ENCODE measurements at places on chromosomes 7 and 10.

DNA sequence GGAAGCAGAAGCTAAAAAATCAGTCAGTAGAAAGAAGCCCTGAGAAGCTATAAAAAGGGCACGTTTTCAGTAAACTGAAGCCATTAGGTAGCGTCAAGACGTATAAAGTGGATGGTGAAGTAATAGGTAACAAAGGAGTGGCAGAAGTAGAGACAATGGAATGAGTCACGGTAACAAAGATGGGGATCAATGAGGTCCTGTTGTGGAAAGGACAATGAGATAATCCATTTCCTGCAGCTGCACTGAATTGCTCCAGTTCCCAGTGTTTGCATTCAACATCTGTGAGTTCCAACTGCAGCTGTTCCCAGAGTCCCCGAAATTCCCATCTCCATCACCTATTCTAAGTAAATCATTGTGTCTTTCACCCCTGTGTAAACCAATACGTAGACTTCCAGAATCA, 4.8 kb upstream of the HYCC1 start:
- no peak overlapping the region for H3K27ac ChIP-seq
- no peak for DNase-seq
- peaks cover 18% of the 10 kb centered on the region for H3K4me1 ChIP-seq
- no peaks in the 10 kb centered on the region for H3K27me3 ChIP-seq
- no peaks in the 10 kb centered on the region for H3K36me3 ChIP-seq
- no peak overlapping the region for H3K4me3 ChIP-seq

DNA sequence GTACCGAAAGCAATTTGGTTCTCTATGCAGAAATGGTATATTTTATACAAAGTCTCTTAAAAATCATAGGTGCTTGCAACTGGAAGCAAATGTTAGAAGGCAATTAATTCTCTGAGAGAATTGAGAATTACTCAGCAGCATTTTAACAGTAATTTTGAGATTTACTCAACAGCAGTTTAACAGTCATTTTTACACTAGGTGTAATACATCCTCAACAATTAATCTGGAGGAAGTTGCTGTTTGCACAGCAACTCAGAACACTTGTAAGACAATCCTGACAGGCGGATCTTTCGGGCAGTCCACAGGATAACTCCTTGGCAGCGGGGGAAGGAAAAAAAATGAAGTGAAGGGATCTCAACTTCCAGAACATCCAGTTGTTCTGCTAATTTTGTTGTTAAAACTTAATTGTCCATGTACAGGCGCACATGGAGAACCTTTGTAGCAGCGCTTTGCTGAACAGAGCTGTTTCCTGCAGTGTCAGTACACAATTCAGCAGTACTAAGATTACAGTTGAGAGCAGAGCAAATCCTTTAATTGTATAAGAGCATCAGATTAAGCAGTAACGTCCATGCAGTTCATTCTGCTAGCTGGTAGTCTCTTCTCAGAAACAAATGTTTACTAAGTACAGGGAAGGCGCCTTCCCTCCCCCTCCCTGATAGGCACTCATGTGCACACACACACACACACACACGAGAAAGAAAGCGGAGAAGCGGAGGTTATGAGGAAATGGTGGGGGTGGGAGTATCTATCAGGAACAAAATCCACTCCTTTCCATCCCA, 43.8 kb downstream of the ENO4 start:
- no peak overlapping the region for H3K27ac ChIP-seq
- no peak overlapping the region for H3K4me3 ChIP-seq
- H3K27me3 ChIP-seq = peaks cover 6% of the 10 kb centered on the region
- H3K36me3 ChIP-seq = no peaks in the 10 kb centered on the region
- DNase-seq = no peak

DNA sequence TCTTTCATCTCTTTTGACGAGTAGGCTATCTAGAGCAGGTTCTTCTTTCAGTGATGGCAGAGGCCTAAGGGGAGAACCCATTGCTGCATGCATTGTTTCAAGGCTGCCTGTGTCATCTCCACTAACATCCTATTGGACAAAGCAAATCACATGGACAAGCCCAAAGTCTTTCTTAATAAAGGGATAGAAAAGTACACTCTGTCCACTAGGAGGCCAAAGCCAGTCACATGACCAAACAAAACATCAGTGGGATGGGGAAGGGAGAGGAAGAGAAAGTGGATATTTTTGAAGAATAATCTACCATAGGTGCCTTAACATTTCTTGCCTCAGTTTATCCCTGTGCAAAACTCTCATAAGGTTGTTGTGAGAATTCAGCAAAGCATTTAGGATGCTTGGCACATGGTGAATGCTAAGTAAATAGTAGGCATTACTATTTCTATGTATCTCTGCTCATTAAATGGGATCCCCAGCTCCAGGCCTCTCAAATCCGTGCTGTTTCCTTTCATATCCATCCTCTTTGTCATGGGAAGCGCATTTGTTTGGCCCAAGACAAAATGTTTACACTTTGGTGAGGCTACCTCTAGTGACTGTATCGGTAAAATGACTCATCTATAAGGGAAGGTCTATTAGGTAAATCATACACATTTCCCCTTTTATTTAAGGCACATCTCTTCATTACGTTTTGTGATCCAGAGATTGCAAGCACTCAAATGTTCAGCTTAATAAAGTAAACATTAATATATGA, 16.7 kb upstream of the CADPS2 start:
- DNase-seq = no peak
- H3K4me1 ChIP-seq = no peaks in the 10 kb centered on the region
- H3K27me3 ChIP-seq = no peaks in the 10 kb centered on the region
- H3K36me3 ChIP-seq = no peaks in the 10 kb centered on the region
- H3K27ac ChIP-seq = no peak overlapping the region

DNA sequence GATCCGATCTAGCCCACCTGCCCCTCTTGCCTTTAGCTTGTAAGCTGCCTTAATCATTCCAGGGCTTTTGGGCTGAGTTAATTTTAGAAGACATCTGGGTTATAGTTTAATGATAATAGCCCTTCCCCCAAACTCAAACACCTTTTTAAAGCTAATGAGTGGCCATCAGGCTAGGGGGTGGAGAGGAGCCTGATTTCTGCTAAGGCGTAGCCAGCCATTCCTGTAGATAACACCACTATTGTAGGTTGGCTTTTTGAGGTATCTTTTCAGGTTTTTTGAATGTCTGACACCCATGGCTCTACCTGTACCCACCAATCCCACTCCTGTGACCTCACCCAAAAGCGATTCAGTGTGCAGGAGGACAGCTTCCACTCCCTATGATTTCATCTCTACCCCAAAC, 7.6 kb upstream of the SYPL1 start:
- no peak overlapping the region for H3K4me3 ChIP-seq
- H3K27ac ChIP-seq = no peak overlapping the region
- H3K4me1 ChIP-seq = peaks cover 4% of the 10 kb centered on the region
- H3K36me3 ChIP-seq = no peaks in the 10 kb centered on the region
- H3K27me3 ChIP-seq = no peaks in the 10 kb centered on the region
- DNase-seq = no peak

DNA sequence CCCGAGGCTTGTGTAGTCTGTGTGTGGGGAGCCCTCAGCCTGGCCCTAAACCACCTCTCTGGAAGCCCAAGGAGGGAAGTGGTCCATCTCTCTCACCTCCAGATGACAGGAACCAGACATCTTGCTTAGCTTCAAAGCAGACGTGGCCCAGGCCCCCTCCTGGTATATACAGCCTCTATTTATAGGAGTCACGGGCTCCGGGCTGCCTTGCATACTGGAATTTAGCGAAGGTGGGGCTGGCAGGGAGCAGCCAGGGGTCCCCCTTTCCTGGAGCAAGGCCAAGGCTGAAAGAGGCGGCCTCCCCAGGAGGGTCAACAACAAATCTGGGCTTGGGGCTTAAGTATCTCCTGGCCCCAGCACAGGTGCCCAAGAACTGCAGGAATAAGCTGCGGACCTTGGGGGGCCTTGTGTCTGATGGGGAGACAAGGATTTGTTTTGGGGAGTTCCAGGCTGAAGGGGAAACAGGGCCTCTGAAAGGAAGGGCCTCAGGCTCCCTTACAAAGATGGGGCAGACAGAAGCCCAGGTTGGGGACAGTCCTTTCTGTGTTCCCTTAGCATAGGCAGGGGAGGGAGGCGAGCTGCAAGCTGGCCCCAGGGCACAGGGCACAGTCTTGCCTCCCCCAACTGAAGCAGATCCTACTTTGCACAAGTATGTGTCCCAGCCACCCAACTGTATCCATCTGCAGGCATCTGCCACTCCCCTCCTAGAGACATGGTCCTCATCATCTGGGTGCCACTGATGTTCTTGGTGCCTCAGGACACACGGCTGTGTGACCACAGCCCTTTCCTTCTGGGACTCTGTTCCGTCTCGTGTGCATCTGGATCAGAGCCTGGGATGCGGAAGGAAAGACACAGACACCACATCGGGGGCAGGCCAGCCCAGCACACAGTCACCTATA, 11.9 kb downstream of the ZCCHC24 start:
- no peaks in the 10 kb centered on the region for H3K36me3 ChIP-seq
- H3K4me3 ChIP-seq = no peak overlapping the region
- no peak for DNase-seq
- H3K27me3 ChIP-seq = no peaks in the 10 kb centered on the region
- H3K27ac ChIP-seq = no peak overlapping the region

DNA sequence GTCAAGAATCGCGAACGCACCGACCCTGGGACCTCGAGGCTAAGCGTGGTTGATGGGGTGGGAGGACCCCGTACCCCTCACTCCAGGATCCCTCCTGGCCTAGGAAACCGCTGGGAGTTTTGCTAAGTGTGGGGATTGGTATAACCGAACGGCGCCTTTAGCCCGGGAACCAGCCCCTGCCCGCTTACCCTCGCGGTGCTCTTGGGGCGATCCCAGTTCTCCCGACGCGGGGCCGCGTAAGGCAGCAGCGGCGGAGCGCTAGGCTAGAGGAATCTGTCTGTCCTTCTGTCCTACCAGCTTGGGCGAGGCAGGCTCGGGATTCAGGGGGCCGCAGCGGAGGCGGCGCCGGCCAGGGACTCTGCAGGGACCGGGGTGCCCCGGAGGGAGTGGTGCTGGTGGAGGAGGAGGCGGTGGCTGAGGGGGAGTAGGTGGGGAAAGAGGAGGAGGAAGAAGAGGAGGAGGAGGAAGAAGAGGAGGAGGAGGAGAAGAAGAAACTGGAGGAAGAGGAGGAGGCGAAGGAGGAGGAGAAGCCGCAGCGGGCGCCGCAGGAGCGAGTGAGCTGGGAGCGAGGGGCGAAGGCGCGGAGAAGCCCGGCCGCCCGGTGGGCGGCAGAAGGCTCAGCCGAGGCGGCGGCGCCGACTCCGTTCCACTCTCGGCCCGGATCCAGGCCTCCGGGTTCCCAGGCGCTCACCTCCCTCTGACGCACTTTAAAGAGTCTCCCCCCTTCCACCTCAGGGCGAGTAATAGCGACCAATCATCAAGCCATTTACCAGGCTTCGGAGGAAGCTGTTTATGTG, 439 bp upstream of the EMX2 start:
- no peak for DNase-seq
- no peak overlapping the region for H3K4me3 ChIP-seq
- no peak overlapping the region for H3K27ac ChIP-seq
- peaks cover 24% of the 10 kb centered on the region for H3K27me3 ChIP-seq

GRCh38 chr10:28986856-28987255, 302.0 kb upstream of the LYZL1 start:
- no peak for DNase-seq
- H3K4me3 ChIP-seq = no peak overlapping the region
- H3K27ac ChIP-seq = no peak overlapping the region
- no peaks in the 10 kb centered on the region for H3K27me3 ChIP-seq
- H3K36me3 ChIP-seq = no peaks in the 10 kb centered on the region

GRCh38 chr10:131418681-131419080, 107.2 kb upstream of the TCERG1L start:
- no peak for DNase-seq
- no peaks in the 10 kb centered on the region for H3K36me3 ChIP-seq
- H3K4me3 ChIP-seq = no peak overlapping the region
- no peaks in the 10 kb centered on the region for H3K4me1 ChIP-seq
- H3K27ac ChIP-seq = no peak overlapping the region

DNA sequence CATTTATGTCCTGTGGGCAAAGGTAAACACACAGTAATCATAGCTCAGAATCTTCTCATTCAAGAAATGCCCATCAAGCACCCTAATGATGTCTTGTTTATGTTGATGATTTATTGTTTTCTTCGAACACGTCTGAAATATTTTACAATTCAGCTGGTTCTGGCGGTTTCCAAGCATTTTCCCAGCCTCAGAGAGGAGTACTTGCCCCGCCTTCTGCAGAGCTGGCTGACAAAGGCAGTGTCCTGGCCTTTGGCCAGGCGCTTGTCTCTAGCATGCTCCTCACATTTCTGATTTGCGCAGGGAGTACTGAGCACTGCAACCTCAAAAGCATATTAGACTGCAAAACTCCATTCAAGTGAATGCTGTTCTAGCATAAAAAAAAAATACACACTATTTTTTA, 314.2 kb upstream of the GNAI1 start:
- no peaks in the 10 kb centered on the region for H3K36me3 ChIP-seq
- H3K27ac ChIP-seq = no peak overlapping the region
- H3K27me3 ChIP-seq = no peaks in the 10 kb centered on the region
- no peaks in the 10 kb centered on the region for H3K4me1 ChIP-seq
- no peak overlapping the region for H3K4me3 ChIP-seq

DNA sequence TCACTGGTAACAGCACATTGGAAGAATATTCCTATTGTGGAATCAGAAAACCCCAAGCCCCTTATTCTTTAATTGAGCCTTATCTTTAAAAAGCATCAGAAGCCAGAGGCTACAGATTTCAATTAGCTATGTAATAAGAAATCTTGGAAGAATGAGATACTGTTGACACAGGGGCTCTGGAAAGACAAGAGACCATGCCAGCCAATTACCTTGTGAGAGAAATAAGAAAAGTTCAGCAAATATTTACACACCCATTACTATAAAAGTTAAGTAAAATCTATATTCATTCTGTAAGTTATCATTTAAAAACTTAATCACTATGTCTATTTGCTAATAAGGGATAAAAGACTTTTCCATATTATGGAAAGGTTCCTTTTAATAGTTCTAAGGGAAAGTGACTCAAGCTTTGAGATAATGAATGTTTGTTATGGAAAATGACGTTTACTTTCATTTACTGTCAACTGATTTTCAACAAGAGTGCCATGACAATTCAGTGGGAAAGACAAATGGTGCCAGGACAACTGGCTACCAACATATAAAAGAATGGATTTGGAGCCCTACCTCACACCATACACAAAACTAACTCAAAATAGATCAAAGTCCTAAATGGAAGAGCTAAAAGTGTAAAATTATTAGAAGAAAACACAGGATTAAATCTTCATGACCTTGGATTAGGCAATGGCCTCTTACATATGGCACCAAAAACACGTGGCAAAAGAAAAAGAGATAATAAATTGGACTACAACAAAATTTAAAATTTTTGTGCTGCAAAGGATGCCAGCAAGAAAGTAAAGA, 28.3 kb downstream of the ZFAND2A start:
- no peaks in the 10 kb centered on the region for H3K27me3 ChIP-seq
- no peaks in the 10 kb centered on the region for H3K4me1 ChIP-seq
- H3K27ac ChIP-seq = no peak overlapping the region
- H3K4me3 ChIP-seq = no peak overlapping the region
- H3K36me3 ChIP-seq = peaks cover 2% of the 10 kb centered on the region
- no peak for DNase-seq

- peak overlapping the region; percentile 39 for H3K4me3 ChIP-seq
- peaks cover 26% of the 10 kb centered on the region for H3K4me1 ChIP-seq
- peak overlapping the region; percentile 21 for H3K27ac ChIP-seq
- DNase-seq = peak; percentile 25
Observed at GRCh38 chr10:3095373-3096139, 28.2 kb downstream of the PFKP start.

GRCh38 chr10:25142116-25142864, 32.5 kb upstream of the GPR158 start:
- no peaks in the 10 kb centered on the region for H3K36me3 ChIP-seq
- H3K27me3 ChIP-seq = no peaks in the 10 kb centered on the region
- no peak overlapping the region for H3K27ac ChIP-seq
- H3K4me1 ChIP-seq = no peaks in the 10 kb centered on the region

Measured in GM12878 (cell line).